ENCODE measurements at places on chromosomes 7 and 10.

- no peak for DNase-seq
These were observed 7.2 kb downstream of the DNAH11 start for GRCh38 chr7:21550076-21550475.

DNA sequence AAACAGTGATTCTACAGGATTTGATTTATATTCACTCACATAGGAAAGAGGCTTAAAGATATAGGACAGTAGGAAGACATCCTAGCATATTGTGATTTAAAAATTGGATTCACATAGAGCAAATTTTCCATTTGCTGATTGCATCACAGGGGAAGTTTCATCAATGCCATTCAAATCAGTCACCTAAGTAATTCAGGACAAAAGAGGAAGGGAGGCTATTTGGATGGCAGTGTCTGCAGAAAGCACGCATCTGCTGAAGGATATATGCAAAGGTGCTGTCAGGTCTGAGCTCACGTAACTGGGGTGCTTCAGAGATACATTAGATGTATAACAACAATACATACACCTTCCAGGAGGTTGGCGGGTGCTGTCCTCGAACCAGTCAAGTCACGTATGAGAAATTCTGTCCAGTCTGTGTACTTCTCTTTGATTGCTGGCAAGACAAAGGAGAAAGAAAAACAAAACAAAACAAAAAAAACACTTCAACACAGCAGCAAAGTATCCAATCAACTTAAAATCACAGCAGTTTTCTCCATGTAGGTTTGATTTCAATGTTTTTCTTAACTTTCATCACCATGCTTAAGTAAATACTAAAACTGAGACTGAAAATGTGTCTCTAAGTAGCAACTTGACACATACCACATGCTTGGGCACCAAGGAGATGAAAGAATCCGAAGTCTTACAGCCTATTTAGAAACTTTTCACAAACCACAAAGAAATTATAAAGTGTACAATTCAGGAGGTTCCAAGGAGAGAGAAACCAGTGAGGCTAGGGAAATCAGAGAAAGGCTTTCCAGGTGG is 125.1 kb downstream of the SFMBT2 start:
- no peak for DNase-seq

DNA sequence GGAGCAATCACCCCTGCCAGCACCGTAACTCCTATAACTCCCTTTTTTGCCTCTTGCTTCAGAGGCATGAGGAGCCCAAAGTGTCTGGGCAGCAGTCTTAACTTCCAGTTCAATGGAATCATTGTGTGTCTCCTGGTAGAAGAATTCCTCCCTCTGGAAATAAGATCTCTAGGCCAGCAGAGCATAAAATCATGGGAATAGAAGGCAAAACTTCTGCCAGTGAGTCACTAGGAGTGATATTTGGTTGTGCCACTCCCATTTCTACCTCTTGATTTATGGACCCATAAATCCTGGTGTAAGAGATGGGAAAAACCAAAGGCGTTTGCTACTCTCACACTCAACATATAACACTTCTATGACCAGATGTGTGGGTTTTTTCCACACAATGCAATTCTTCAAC is 104.9 kb upstream of the FAM180A start:
- no peak for DNase-seq

DNA sequence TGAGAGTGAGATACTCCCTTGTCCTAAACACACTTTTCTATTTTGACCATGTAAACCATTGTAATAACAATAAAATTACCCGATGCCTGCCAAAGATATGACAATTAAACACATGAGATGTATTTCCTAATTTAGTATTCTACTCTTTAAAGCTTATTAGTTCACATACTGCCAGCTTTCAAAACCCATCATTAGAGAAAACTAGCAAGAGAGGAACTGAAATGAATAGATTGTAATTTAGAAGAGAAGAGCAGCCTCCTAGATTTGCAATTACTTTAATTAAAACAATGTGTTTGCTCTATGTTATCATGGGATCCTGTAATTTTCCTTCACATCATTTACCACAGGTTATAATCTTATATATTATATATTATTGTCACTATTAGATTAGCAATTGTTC is 428.2 kb downstream of the THSD7A start:
- DNase-seq: no peak

GRCh38 chr7:96188174-96188581 is 133.7 kb downstream of the SLC25A13 start:
- DNase-seq: no peak

GRCh38 chr10:95289921-95290421 is 832 bp downstream of the PDLIM1 start:
- no peak for DNase-seq

DNA sequence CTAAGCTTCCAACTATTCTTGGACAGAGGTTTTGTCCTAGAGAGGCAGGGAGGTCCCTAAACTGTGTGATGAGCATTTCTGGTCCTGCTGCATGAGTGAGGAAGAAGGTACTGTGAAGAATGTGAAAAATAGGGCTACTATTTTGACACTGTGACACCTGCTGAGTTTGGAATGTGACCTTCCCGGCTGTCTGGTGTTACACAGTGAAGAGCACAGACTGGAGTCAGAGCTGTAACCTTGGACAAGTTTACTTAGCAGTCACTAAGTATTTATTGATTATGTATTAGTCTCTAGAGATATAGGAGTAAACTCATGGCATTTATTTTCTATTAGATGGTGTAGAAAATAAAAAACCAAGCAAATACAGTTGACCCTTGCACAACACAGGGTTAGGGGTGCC is 12.3 kb downstream of the GOLGA7B start:
- no peak for DNase-seq

- no peak for DNase-seq
These were observed 18.8 kb downstream of the UNC5B start for GRCh38 chr10:71231206-71231605.

DNA sequence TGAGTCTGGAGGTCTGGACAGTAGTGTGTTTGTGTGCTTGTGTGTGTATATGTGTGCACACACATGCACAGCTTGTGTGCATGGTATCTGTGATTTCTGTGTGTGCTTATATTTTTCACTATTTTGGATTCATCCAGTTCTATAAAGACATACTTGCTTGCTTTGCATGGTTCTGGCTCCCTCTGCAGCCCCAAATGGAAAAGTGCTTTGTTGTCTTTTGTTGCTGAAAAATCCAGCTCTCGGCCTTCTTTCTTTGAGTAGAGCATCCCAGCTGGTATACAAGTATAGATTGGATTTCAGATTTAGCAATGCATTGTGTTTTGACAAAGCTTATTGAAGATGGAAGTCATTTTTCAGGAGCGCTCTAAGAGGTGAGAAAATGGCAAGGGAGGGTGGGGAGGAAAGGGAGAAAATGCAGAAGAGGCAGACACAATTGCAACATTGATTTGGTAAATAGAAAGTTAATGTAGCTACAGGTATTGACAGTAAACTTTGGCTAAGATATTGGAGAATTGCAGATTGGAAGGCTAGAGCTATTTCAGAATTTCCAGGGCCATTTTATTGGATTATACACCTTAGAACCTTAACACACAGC is 333.9 kb downstream of the AUTS2 start:
- no peak for DNase-seq

DNA sequence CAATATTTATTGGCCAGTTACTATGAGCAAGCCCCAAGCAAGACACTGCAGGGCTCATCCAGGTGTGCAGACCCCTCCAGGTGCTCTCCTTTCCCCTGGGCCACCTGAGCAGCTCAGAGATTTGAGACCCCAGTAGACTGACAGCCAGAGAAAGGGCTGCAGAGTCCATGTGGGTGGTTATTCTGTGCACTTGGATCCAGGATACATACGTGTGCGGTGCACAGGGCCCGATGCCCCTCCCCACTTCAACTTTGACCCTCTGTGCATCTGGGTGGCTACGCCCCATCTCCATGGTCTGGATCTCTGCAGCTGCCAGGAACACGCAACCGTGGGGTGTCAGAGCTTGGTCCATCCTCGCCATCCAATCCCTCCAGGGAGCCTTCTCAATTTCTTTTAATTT is 72.9 kb downstream of the MKI67 start:
- DNase-seq: no peak

- DNase-seq: no peak
These were observed 734 bp downstream of the PTPN12 start for GRCh38 chr7:77537778-77538280.

DNA sequence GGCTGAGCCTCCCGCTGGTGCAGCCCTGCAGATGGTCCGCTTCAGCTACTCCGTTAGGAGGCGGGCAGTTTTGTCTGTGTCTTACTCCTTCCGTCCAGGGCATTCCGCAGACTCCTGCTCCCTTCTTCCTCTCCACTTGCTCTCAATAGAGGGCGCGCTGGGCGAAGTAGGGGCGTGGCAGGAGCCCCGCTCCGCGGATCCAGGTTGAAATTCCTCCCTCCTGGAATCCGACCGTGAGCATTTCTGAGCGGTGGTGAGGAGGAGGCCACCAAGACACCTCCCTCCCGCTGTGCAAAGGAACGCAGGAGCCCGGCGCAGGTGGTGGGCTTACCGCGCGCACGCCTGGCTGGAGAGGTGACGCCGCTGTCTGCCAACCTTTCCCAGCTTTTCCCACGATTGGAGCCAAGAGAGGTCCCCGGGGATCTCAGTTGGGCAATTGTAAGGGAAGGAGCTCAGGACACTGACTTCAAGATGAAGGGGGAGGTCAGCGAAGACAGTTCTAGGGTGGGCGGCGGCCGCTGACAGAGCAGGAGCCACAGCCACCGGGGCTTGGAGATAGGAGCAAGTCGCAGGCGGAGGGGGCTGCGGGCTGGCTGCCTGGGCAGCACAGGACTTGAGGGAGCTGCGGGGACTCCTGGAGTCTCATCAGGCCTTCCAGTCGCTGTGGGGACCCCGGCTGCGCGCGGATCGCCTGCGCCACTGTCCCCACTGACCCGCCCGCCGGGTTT is 1011.3 kb downstream of the XPNPEP1 start:
- no peak for DNase-seq

- DNase-seq: no peak
These were observed 83.1 kb downstream of the ADCY1 start for GRCh38 chr7:45657136-45657889.

- no peak for DNase-seq
These were observed 207.9 kb downstream of the CACNA2D1 start for GRCh38 chr7:82235713-82236112.

- DNase-seq: no peak
These were observed 70.1 kb downstream of the RNF133 start for GRCh38 chr7:122628651-122629411.

DNA sequence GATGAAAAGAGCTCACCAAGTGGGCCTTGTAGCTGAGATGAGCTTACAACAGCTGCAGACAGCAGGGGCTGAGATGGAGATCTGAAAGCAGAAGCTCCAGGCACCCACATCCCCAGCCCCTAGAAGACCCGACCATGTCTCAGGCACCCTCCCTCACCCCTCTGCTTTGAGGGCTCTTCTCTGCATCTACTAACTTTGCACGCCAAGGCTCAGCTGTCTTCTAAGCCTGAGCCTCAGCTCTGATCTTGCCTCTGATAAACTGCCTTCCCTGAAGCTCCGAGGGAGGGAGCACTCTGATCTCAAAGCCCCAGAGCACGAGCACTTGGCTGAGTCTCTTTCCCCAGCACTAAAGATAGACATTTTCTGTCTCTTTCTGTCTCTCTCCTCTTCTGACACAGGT is 42.0 kb downstream of the ANXA8 start:
- DNase-seq: no peak

GRCh38 chr7:103686064-103686463 is 240.1 kb upstream of the SLC26A5 start:
- DNase-seq: no peak

GRCh38 chr7:23353172-23353571 is 54.0 kb downstream of the MALSU1 start:
- DNase-seq: no peak

- no peak for DNase-seq
These were observed 6.1 kb upstream of the GSDME start for GRCh38 chr7:24763303-24763901.

DNA sequence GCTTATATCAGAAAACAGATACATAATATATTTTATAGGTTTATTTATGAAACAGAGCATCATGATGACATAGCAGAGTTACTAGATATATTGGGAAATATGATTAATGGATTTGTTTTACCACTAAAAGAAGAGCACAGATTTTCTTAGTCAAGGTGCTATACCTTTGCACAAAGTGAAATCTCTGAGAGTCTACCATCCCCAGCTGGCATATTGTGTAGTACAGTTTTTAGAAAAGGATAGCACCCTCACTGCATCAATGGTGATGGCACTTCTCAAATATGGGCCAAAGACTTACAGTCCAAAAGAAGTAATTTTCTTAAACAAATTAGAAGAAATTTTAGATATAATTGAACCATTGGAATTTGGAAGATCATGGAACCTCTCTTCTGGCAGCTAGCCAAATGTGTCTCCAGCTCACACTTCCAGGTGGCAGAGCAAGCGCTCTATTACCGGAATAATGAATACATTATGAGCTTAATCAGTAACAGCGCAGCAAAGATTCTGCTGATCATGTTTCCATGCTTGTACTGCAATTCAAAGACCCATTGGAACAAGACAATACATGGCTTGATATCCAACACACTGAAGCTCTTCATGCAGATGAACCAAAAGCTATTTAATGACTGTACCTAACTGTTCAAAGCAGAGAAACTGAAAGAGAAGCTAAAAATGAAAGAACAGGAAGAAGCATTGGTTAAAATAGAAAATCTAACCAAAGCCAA is 21.9 kb upstream of the CREB3L2 start:
- DNase-seq: no peak

- no peak for DNase-seq
These were observed 14.8 kb downstream of the IMPDH1 start for GRCh38 chr7:128394904-128395496.
